Glutamatergic neuron (in vitro differentiated cells): ENCODE measurements at places on chromosomes 4 and X. TPM values are rescaled to one million over a fixed set of nuclear protein-coding genes. Genes with fewer than 3 reads are reported as not detected.

GRCh38 chr4:184732126-184732525, 1.8 kb downstream of the CENPU start:
- DNase-seq: no peak

DNA sequence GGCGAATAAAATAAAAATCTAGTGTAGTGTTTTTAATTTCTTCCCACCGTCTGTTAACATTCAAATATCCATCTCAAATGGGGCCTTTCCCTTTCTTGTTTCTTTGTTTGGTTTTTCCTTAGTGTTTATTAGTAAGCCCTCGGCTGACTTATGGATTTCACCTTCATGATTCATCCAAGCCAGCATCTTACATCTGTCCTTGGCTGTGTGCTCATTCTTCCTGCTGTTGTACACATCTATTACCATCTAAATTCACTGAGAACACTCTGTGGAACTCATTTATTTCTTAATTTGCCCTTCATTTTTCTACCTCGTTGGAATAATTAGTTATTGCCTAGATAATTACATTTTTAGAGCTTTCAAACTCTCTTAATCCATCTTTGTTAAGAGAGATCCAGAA, 84.9 kb downstream of the SPCS3 start:
- DNase-seq: no peak

DNA sequence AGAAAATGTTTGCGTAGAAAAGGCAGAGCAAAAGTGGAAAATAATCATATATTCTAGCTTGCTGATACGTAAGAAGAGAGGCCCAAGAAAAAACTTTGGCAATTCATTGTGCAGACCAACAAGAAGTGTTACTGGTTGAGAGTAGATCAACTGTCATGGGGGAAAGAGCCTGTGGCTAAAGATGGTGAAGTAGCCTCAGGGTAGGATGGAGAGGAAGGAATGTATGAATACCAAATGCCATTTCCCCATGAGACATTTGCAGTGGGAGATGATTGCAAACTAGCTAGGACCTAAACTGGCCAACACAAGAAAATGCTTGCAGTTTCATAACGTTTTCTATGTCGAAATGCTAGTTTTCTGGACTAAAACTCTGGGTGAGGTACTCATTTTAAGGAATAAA, 47.7 kb upstream of the ADGRL3 start:
- no peak for DNase-seq

The CLNK gene
- total RNA-seq: not detected

The ATP10D gene
- 12.9 TPM for total RNA-seq
